ENCODE measurements at places on chromosomes 5 and 9. TPM values are rescaled to one million over a fixed set of nuclear protein-coding genes. Genes with fewer than 3 reads are reported as not detected.
A peak's percentile ranks its signal among the peaks of the same experiment; 100 is the strongest.

GRCh38 chr9:123525957-123526356 lies 170.0 kb downstream of the CRB2 start:
- no peak for DNase-seq

DNA sequence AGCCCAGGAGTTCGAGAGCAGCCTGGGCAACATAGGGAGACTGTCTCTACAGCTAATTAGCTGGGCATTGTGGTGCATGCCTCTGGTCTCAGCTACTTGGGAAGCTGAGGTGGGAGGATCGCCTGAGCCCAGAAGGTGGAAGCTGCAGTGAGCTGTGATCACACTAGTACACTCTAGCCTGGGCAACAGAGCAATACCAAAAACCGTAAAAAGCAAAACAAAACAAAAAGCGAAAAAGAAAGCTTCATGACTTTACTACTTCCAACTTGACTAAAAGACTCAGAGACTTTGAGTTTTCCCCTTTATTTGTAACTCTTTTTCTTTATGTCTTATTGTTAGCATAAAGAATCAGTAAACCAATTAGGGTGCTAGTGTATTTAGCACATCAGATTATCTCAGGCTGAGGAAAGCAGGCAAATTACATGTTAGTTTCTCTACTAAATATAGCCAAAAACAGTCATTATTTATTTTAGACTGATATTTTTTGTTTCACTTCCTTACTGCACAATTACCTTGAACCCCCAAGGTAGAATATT lies 5.4 kb downstream of the RAD17 start:
- DNase-seq: no peak

Gene IL4
- total RNA-seq: not detected

DNA sequence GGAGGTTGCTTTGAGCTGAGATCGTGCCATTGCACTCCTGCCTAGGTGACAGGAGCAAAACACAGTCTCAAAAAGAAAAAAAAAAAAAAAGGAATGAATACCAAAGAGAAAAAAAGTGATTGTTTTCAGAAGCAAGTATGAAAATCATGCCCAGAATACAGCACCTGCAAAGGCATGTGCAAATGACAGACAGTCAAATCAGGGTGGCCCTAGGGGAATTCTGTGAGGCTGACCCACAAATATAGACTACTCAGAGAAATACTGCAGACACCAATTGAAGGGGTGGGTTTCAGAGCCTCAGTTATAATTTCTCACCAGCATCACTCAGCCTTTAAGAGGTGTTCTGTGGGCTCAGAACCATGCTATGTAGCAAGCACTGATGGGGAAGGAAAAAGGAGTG lies 28.6 kb downstream of the DCAF12 start:
- DNase-seq: no peak

Gene SIL1
- 30.1 TPM for total RNA-seq

Gene CATSPER3
- total RNA-seq: 2.7 TPM

DNA sequence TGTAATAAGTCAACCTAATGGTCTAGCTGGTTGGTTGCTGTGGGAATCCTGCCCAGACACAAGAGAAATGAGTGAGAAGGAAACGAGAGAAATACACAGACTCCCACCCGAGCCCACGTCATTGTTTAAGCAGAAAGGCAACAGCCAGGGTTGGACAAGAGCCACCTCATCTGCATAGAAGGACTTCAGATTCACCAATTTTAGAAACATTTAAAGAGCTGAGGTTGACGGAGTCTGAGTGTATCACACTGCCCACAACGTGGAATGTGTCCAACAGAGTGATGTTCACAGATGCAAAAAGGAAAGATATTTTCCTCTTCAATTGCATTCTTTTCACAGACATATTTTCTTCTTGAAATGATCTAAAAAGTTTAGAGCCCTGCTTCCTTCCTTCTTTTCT lies 349.5 kb downstream of the AGTPBP1 start:
- DNase-seq: no peak

DNA sequence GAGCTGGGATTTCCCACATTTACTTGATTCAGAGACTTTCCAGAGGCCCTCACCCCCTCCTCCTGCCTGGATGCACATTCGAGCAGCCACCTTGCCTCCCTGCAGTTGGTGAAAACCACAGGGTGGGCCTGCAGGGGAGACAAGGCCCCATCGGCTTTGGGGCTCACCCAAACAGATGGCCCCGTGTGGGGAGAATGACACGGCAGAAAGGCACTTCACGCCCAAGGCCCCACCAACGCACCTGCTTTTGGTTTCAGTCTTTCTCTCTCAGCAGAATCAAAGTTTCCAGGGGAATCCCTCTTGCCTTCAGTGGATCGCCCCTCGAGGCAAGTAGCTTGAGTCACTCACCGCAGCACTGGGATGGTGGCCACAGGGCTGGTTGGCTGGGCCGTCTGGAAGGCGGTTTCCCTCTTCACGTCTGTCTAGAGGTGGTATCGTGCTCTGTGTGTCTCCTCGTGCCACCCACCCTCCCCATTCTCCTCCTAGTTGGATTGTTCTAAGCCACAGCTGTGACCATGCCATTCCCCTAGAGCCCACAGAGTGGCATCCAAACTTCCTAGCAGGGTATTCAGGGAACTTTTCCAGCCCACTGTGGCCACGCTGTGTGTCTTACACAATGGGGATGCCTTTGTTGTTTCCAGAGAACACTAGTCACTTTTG lies 31.8 kb downstream of the SEC61B start:
- no peak for DNase-seq

Gene ACOT12
- not detected for total RNA-seq

- no peak for DNase-seq
Measured at GRCh38 chr5:74865256-74865803, 857 bp downstream of the FAM169A start.

DNA sequence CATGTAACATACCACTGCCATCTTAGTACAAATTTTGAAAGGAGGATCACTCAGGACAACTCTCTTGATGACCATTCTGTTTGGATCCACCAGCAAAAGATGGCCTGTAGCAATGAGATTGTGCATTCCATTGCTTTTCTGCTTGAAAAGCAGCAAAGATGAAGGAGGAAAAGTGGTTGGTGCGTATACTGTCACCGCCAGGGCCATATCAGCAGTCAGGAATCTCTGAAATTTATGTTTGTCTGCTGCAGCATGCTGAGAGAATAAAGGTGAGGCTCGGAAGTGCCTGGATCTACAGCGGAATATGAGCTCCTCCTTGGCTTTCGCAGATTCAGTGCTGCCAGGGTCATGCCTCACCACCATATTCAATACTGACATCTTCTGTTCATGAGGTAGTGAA lies 144.4 kb downstream of the GPBP1 start:
- DNase-seq: no peak

GRCh38 chr9:77954013-77954665 lies 77.5 kb downstream of the GNAQ start:
- no peak for DNase-seq

Gene NUTM2G
- not detected for total RNA-seq

Gene ELOVL7
- total RNA-seq: 1.3 TPM

Gene HTR4
- total RNA-seq: 0.26 TPM

DNA sequence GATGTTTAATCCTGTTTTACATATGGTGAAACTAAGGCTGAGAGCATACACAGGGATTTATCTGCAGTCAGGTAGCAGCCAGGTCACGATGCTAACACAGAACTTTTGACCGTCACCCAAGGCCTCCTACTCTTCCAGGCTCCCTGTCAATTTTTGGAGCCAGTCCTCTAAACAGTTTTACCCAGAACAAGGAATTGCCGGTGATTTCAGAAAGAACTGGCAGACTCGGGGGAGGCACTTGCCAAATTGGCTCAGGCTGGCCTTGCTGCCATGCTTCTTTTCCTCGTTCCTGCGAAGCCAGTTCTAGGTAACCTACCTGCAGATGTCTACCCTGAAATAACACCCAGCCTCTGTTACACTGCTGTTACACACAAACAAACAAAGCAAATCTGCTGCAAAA lies 21.2 kb downstream of the GRIA1 start:
- DNase-seq: no peak

DNA sequence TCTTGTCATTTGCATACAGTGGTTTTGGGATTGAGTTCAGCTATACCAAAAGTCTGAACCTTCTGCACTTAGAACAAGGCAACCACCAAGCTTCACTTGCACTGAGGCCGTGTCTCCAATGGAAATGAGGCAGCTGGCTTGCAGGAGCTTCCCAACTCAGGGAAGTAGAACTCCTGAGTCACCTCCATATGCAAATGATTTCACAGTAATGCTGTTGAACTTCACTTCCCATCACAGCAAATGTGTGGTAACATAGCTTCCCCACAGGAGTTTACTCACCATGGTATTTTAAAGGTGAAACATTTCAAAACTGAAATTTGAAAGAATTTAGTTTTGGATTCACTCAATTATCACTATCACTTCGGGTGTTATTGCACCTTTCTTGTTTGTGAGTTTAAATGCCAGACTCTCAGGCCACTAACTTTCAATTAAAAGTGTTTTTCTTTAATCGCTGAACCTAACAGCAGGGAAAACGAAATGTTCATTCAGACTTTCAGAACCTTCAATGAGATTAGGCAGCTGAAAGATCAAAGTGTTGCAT lies 9.0 kb downstream of the CD274 start:
- no peak for DNase-seq

DNA sequence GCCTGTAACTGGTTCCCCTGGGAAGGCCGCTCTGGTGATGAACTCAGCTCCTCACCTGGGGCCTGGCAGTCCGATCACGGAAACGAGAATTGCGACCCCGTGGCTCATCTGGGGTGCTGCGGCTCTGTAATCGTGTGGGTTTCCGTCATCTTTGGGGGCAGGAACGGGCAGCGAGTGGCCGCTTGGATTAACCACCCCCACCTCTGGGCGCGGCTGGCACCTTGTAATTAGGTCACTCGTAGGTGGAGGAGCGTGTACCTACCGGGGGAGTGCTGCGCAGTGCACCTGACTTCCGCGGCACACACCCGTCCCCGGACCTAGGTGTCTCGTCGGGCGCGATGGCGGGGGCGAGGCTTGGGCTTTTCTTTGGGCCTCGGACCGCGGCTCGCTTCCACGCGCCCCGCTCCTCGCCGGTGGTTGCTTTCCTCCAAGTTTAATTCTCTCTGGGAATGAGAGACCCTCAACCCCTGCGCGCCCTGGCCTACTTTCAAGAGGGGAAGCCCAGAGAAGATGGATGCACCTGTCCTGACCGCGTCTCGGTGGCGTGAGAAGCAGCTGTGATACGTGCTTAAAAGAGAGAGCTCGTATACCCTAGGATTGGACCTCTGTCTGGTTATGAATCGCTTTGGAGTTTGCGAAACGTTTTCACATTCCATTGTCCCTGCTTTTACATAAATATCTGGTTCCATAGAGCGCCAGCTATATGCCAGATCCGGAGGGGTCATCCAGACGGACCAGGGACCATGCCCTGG lies 744 bp upstream of the PPP2CA start:
- DNase-seq: peak; percentile 37

Gene FAM163B
- total RNA-seq: not detected

GRCh38 chr9:109408759-109409462 lies 88.1 kb upstream of the EPB41L4B start:
- DNase-seq: no peak

DNA sequence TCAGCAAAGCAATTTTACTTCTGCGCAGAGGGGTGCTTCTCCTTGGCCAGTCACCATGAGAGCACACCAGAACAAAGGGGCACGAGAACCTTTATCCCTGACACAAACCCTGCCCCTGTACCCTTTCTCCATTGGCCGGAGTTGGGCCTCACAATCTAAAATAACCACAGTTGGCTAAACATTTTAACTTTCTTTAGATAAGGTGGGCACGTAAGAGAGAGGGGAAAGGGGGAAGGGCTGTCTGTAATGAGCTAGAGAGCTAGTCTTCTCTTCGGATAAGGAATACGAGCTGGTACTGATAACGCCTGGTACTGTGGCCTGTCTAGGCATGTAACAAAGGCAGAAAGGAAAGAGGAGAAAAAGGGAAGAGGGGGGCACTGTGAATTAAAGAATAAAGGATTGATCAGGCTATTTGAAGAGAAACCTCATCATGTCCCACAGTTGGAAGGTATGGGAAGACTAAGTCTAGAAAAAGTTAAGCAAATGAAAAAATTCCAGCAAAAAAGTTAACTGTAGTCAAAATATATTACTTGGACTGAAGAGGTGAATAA lies 1.8 kb upstream of the IARS1 start:
- no peak for DNase-seq

- DNase-seq: no peak
Measured at GRCh38 chr5:120473332-120473731, 9.2 kb downstream of the PRR16 start.

Gene GLRA1
- total RNA-seq: not detected

DNA sequence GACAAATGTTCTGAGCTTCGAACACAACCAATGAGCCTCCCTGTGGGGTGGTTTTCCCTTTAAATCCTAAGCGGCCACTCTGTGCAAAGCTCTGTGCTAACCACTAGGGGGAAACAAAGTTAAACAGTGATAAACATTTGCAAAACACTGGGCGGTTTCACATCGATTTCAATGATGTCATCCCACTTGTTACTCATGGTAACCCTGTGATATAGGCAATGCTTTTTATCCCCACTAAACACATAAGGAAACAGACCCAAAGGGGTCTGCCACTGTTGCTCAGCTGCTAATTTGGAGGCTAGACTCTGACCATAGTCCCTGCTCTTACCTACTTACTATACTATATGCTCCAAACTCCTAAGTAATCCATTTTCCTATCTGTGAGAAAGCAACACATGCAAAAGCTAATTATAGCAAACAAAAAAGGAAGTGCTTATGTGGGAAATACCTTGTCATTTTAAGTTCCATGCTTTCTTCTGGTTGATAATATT lies 57.3 kb downstream of the PTPN3 start:
- no peak for DNase-seq

Gene KIF12
- total RNA-seq: 1.5 TPM

DNA sequence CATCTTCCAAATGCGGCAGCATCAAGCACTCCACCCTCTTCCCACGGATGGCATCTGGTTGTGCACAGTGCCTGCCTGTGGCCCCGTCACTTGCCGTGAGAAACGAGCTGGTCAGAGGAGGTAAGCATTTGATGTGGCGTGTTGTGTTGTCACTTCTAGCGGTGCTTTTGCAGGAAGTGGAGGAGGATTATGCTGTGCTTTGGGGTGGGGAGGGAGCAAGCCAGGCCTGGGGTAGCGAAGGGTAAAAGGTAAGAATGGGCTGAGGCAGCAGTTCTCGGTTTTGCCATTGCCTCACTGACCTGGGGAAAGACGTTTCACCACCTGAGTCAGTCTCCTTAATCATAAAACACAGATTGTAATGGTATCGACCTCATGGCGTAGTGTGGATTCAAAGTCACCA lies 2.3 kb upstream of the POMT1 start:
- DNase-seq: no peak

DNA sequence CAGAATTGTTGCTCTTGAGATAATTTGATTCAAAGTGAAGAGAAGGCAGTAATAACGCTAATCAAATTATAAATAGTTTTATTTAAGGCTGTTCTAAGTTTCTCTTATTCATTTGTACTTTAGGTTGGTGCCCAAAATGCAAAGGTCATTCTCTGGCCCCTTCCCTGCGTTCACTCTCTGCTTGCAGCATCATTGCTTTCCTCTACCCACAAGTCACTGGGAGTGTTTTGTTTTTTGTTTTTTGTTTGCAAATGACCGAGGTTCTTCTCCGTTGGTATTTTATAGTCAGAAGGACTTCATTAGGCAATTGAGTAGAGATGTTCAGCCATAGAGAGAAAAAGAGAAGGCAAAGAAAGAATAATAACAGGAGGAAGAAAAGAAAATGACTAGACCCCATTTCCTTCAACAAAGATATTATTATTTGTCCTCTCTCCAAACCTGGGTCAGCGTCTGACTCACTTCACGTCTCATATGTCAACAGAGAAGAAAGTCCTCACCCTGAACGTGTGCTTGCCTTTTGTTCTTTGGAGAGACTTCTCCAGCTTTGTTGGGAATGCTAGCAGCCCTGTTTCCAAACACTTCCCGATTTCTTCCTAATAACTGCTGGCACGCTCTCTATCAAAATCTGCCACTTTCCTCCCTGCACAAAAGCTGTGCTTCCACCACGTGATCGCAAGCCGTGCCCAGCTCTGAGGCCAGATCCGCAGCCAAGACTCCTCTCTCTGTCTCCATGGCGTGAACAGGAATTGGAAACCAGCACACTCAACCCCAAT lies 119.8 kb downstream of the EBF1 start:
- peak; percentile 57 for DNase-seq

Data from uterus (tissue), 4 donors.